ENCODE measurements at places on chromosomes 2 and 18. TPM values are rescaled to one million over a fixed set of nuclear protein-coding genes. Genes with fewer than 3 reads are reported as not detected.
A peak's percentile ranks its signal among the peaks of the same experiment; 100 is the strongest.

DNA sequence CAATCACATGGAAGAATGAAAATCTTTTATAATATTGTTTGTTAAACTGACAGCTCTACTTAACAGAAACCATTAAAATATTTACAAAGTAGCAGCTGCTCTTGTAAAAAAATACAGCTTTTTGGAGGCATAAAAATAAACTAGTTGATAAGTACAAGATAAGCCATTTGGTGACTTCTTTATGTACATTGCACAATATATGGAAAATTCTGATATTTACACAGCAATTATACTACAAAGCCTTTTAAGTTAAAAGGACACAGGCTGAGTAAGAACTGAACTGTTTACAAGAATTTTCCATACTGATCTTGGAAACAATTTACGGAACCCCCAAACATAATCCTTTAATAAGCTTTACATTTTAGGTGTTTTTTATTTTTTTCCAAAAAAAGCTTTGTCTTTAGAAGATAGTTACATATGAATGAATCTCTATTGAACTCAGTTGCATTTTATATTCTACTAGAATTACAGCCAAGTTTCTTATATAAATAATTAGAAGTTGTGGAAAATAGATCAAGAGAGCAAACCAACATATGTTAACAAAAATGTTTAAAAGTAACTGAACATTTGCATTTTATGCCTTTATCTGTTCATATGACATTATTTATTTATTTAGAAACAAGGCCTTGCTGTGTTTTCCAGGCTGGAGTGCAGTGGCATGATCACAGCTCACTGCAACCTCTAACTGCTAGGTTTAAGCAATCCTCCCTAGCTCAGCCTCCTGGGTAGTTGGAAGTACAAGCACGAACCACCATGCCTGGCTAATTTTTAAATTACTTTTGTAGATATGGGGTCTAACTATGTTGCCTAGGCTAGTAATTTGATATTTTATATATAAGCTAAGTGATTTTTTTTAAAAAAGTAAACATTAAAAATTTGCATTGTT, 142.5 kb downstream of the OTX1 start:
- no peak for DNase-seq
- H3K27ac ChIP-seq: no peak overlapping the region
- H3K4me3 ChIP-seq: no peak overlapping the region
- no peaks in the 10 kb centered on the region for H3K4me1 ChIP-seq

GRCh38 chr2:9703085-9703678, 72.4 kb upstream of the YWHAQ start:
- no peaks in the 10 kb centered on the region for H3K36me3 ChIP-seq
- peaks cover 13% of the 10 kb centered on the region for H3K4me1 ChIP-seq
- no peak for DNase-seq

DNA sequence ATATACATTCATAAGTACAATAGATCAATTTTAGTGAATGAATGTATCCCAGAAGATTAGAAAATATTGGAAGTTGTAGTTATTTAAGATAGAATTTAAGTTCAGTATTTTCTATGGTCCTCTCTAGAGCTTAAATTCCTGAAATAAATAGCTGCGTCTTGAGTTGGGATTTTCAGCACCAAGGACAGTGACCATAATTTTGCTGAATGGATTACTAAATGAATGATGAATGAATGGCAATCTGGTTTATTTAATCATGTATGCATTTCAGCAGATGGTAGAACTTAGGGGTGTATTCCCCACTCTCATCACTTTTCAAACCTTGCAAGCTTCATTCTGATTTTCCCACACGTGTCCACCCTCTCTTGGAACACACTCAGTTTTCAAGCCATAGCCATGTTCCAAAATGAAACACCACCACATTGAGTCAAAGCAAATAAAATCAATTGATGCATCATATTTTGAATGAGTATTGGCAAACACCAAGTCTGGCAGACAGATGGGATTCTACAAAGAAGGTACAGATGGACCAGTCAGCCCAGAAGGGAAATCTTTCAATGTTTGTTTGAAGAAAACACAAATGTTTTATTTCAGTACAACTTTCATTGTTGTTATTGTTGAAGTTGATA, 362.2 kb upstream of the NXPH2 start:
- H3K36me3 ChIP-seq: no peaks in the 10 kb centered on the region
- no peaks in the 10 kb centered on the region for H3K27me3 ChIP-seq
- H3K27ac ChIP-seq: no peak overlapping the region
- H3K4me3 ChIP-seq: no peak overlapping the region

- no peak overlapping the region for H3K27ac ChIP-seq
- H3K4me1 ChIP-seq: no peaks in the 10 kb centered on the region
- H3K36me3 ChIP-seq: no peaks in the 10 kb centered on the region
- H3K27me3 ChIP-seq: no peaks in the 10 kb centered on the region
- no peak overlapping the region for H3K4me3 ChIP-seq
- DNase-seq: no peak
Measured at GRCh38 chr2:231007286-231008098, 11.6 kb downstream of the SPATA3 start.

GRCh38 chr18:70709720-70710119, 420.9 kb downstream of the SOCS6 start:
- no peak overlapping the region for H3K4me3 ChIP-seq
- DNase-seq: no peak
- no peaks in the 10 kb centered on the region for H3K27me3 ChIP-seq
- H3K27ac ChIP-seq: no peak overlapping the region
- H3K36me3 ChIP-seq: no peaks in the 10 kb centered on the region

DNA sequence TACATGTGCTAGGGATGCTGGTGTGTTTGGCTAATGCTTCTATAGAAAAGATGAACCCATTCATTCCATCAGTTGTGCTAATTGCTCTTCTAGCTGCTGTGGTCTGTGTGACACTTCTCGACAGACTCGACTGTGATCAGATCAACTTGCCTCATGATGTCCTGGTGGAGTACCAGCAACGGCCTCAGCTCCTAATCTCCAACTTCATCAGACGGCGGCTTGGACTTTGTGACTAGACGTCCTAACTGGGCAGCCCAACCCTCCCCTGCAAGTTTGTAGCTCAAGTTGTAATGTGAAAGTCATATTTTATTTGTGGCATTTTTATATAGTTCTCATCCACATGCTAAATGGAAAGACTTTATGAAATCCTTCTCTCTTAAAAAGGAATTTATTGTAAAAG, 33.0 kb downstream of the UPP2 start:
- H3K27me3 ChIP-seq: no peaks in the 10 kb centered on the region
- H3K27ac ChIP-seq: no peak overlapping the region
- no peak for DNase-seq
- no peak overlapping the region for H3K4me3 ChIP-seq
- H3K4me1 ChIP-seq: no peaks in the 10 kb centered on the region
- no peaks in the 10 kb centered on the region for H3K36me3 ChIP-seq

GRCh38 chr2:2117923-2118322, 213.2 kb downstream of the MYT1L start:
- DNase-seq: no peak
- H3K4me3 ChIP-seq: no peak overlapping the region
- H3K4me1 ChIP-seq: peaks cover 7% of the 10 kb centered on the region
- H3K36me3 ChIP-seq: no peaks in the 10 kb centered on the region
- no peak overlapping the region for H3K27ac ChIP-seq
- H3K27me3 ChIP-seq: no peaks in the 10 kb centered on the region

GRCh38 chr2:142323206-142323605, 192.4 kb upstream of the LRP1B start:
- no peaks in the 10 kb centered on the region for H3K27me3 ChIP-seq
- H3K4me3 ChIP-seq: no peak overlapping the region
- no peak for DNase-seq
- H3K36me3 ChIP-seq: no peaks in the 10 kb centered on the region
- no peak overlapping the region for H3K27ac ChIP-seq

- no peaks in the 10 kb centered on the region for H3K36me3 ChIP-seq
- peak overlapping the region; percentile 3 for H3K27ac ChIP-seq
- H3K4me1 ChIP-seq: peaks cover 26% of the 10 kb centered on the region
- H3K4me3 ChIP-seq: no peak overlapping the region
Measured at GRCh38 chr18:13500227-13500865, 226.0 kb downstream of the FAM210A start.

- no peak overlapping the region for H3K4me3 ChIP-seq
- DNase-seq: no peak
- no peak overlapping the region for H3K27ac ChIP-seq
- no peaks in the 10 kb centered on the region for H3K4me1 ChIP-seq
- H3K36me3 ChIP-seq: no peaks in the 10 kb centered on the region
Measured at GRCh38 chr2:177031438-177032180, 181.0 kb upstream of the HNRNPA3 start.

- no peaks in the 10 kb centered on the region for H3K4me1 ChIP-seq
- DNase-seq: no peak
- no peaks in the 10 kb centered on the region for H3K27me3 ChIP-seq
- no peak overlapping the region for H3K27ac ChIP-seq
Measured at GRCh38 chr2:9113916-9114315, 92.7 kb upstream of the ASAP2 start.

GRCh38 chr2:160005908-160006307, 56.5 kb downstream of the PLA2R1 start:
- no peaks in the 10 kb centered on the region for H3K27me3 ChIP-seq
- DNase-seq: no peak
- H3K36me3 ChIP-seq: no peaks in the 10 kb centered on the region
- H3K27ac ChIP-seq: no peak overlapping the region

GRCh38 chr18:36536426-36536825, 238.9 kb downstream of the FHOD3 start:
- no peaks in the 10 kb centered on the region for H3K4me1 ChIP-seq
- no peaks in the 10 kb centered on the region for H3K36me3 ChIP-seq
- no peak for DNase-seq

- H3K4me3 ChIP-seq: no peak overlapping the region
- peaks cover 6% of the 10 kb centered on the region for H3K4me1 ChIP-seq
- no peak for DNase-seq
Measured at GRCh38 chr2:160254189-160254762, 54.2 kb upstream of the ITGB6 start.

- H3K27ac ChIP-seq: no peak overlapping the region
- no peak for DNase-seq
- H3K36me3 ChIP-seq: no peaks in the 10 kb centered on the region
- no peaks in the 10 kb centered on the region for H3K27me3 ChIP-seq
- no peak overlapping the region for H3K4me3 ChIP-seq
Measured at GRCh38 chr2:67633212-67633856, 236.2 kb downstream of the ETAA1 start.

- H3K4me3 ChIP-seq: no peak overlapping the region
- H3K27ac ChIP-seq: no peak overlapping the region
- no peak for DNase-seq
- H3K4me1 ChIP-seq: no peaks in the 10 kb centered on the region
- H3K27me3 ChIP-seq: no peaks in the 10 kb centered on the region
Measured at GRCh38 chr2:112081262-112081661, 26.2 kb downstream of the TMEM87B start.

DNA sequence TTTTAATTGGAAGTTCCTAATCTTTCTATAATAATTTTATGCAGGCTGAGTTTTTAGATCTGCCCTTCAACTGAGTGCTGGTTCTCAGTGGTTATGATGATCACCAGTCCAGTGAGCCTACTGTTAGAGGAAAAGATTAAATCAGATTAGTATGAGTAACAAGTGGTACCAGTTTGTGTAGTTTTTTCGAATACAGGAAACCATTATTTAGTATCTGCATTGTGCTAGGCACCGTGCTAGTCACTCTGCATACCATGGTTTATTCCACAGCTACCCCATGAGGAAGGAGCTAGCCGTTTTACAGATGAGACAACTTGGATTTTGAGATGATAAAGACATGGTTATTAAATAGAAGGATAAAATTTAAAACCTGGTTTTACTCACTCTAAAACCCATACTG, 6.1 kb downstream of the PSMD1 start:
- peaks cover 19% of the 10 kb centered on the region for H3K4me1 ChIP-seq
- H3K36me3 ChIP-seq: peaks cover 63% of the 10 kb centered on the region
- no peak overlapping the region for H3K27ac ChIP-seq
- no peak for DNase-seq
- no peak overlapping the region for H3K4me3 ChIP-seq

GRCh38 chr2:160418398-160418765, 75.2 kb downstream of the RBMS1 start:
- no peaks in the 10 kb centered on the region for H3K36me3 ChIP-seq
- H3K4me1 ChIP-seq: peaks cover 5% of the 10 kb centered on the region
- H3K27ac ChIP-seq: no peak overlapping the region
- no peak for DNase-seq

- H3K36me3 ChIP-seq: no peaks in the 10 kb centered on the region
- no peaks in the 10 kb centered on the region for H3K27me3 ChIP-seq
- H3K4me1 ChIP-seq: no peaks in the 10 kb centered on the region
- no peak for DNase-seq
- H3K4me3 ChIP-seq: no peak overlapping the region
- H3K27ac ChIP-seq: no peak overlapping the region
Measured at GRCh38 chr18:31356025-31356424, 20.6 kb upstream of the DSG4 start.

DNA sequence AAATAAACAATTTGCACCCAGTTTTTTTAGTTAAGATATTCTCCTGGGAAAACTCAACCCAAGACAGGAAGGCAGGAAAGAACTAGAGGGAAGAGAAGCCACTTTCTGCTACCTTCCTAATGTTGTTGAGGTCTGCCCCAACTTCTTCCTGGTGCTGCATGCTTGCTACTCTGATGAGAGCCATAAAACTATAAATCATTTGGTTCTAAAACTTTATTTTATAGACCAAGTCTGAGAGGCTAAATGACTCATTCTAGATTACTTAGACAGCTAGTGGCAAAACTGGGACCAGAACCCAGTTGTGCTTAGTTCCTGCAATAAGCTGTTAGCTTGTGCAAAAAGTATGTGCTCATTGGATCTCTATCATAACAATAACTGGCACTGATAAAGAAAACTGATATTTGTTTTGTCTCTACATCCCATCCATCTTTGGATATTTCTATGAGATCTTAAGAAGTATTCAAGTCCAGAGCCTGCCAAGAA, 344.9 kb upstream of the SLC14A2 start:
- no peak for DNase-seq
- H3K36me3 ChIP-seq: no peaks in the 10 kb centered on the region
- no peaks in the 10 kb centered on the region for H3K27me3 ChIP-seq

GRCh38 chr18:58297198-58297597, 253.2 kb downstream of the NEDD4L start:
- no peaks in the 10 kb centered on the region for H3K27me3 ChIP-seq
- no peaks in the 10 kb centered on the region for H3K4me1 ChIP-seq
- no peak for DNase-seq
- no peak overlapping the region for H3K4me3 ChIP-seq

- H3K4me3 ChIP-seq: no peak overlapping the region
- no peaks in the 10 kb centered on the region for H3K4me1 ChIP-seq
- no peak overlapping the region for H3K27ac ChIP-seq
- no peaks in the 10 kb centered on the region for H3K27me3 ChIP-seq
- no peak for DNase-seq
Measured at GRCh38 chr18:38884050-38884449, 1318.5 kb upstream of the CELF4 start.

GRCh38 chr2:6683516-6683915, 182.2 kb downstream of the CMPK2 start:
- no peaks in the 10 kb centered on the region for H3K36me3 ChIP-seq
- H3K27me3 ChIP-seq: no peaks in the 10 kb centered on the region
- no peak overlapping the region for H3K4me3 ChIP-seq
- no peak overlapping the region for H3K27ac ChIP-seq
- H3K4me1 ChIP-seq: no peaks in the 10 kb centered on the region

FSHR gene
- total RNA-seq: not detected

NLRC4 gene
- 12.6 TPM for total RNA-seq

CRYBA2 gene
- not detected for total RNA-seq

KRTCAP3 gene
- total RNA-seq: 13.8 TPM

RAB11FIP5 gene
- total RNA-seq: 21.0 TPM

ZNF521 gene
- total RNA-seq: 16.2 TPM

MC4R gene
- total RNA-seq: not detected

PRSS56 gene
- total RNA-seq: not detected

GPR39 gene
- total RNA-seq: 27.8 TPM

KIF5C gene
- total RNA-seq: 0.66 TPM

TLX2 gene
- total RNA-seq: not detected

CERKL gene
- 0.89 TPM for total RNA-seq

FER1L5 gene
- 0.24 TPM for total RNA-seq

PXDN gene
- 37.1 TPM for total RNA-seq
